ENCODE measurements at places on chromosomes 4 and X.

DNA sequence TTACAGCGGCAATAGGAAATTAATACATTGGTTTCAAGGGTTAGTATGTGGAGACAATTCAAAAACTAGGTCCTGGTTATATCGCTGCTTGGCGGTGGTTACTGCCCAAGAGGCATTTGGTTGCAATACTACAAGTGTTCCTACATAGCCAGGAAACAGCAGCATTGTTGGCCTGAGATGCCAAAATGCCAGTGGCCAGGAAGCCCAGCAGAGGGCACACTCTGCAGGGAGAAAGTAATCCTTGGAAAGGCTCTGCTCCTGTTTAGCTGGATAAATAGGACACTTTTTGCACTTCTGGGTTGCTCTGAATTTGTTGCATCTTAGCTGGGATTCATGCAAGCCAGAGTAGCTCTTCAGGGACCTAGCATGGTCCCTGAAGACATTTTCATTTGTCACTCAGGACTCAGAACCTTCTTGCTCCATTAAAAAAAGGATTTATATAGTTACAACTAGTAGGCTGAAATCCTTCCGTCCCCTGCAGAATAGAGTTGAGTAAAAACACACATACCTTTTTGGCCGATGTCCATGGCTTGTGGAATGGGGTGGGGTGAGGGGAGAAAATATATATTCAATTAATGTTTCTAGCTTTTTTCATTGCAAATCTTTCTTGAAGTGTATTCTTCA lies 8.1 kb upstream of the GPR119 start:
- H3K27me3 ChIP-seq, result peaks cover 40% of the 10 kb centered on the region
- no peak for DNase-seq
- H3K4me1 ChIP-seq, result no peaks in the 10 kb centered on the region
- H3K4me3 ChIP-seq, result no peak overlapping the region

GRCh38 chr4:57501720-57502119 lies 391.5 kb upstream of the IGFBP7 start:
- peak; percentile 44 for DNase-seq
- H3K27me3 ChIP-seq, result no peaks in the 10 kb centered on the region
- H3K4me3 ChIP-seq, result no peak overlapping the region
- peak overlapping the region; percentile 81 for H3K27ac ChIP-seq
- peaks cover 65% of the 10 kb centered on the region for H3K4me1 ChIP-seq

DNA sequence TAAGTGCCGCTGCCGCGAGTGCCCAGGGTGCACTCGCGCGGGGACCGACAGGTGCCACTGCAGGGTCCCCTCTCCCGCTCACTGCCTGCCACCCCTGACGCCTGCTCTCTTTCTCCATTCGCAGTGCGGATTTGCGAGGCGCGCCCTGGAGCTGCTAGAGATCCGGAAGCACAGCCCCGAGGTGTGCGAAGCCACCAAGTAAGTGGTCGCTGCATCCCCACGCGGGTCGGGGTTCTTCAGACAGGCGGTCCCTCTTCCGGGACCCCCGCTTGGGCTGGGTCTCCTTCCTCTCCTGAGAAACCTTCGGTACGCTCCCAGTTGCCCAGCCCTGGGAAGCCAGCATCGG lies 547 bp downstream of the GUCY1A1 start:
- no peaks in the 10 kb centered on the region for H3K27me3 ChIP-seq
- H3K4me1 ChIP-seq, result peaks cover 60% of the 10 kb centered on the region
- H3K36me3 ChIP-seq, result no peaks in the 10 kb centered on the region

GRCh38 chrX:78658414-78658813 lies 714 bp downstream of the RTL3 start:
- no peak for DNase-seq
- H3K27me3 ChIP-seq, result no peaks in the 10 kb centered on the region
- H3K27ac ChIP-seq, result no peak overlapping the region

- H3K27ac ChIP-seq, result no peak overlapping the region
- no peak for DNase-seq
- no peak overlapping the region for H3K4me3 ChIP-seq
- H3K36me3 ChIP-seq, result no peaks in the 10 kb centered on the region
- H3K27me3 ChIP-seq, result peaks cover 7% of the 10 kb centered on the region
These were observed 42.3 kb upstream of the LNX1 start for GRCh38 chr4:53633608-53634007.

DNA sequence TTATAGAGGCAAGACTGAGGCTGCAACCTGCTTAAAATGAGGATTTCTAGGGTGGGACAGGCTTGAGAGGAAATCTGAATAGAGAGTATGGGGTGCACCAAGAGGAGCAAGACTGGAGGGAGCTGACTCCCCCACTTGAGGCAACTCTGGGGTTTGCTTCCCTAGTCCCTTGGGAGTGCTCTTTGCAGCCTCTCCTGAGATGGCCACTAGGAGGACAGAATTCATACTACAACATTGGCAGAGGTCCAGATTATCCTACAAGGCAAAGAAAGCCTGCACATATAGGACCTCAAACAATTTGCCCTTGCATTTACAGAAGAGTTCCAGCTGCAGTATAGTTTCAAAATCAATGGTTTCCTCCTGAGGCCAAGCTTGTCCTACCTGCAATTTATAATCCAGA lies 830.9 kb downstream of the TECRL start:
- no peaks in the 10 kb centered on the region for H3K36me3 ChIP-seq
- no peak overlapping the region for H3K27ac ChIP-seq
- no peak overlapping the region for H3K4me3 ChIP-seq
- DNase-seq, result no peak
- peaks cover 2% of the 10 kb centered on the region for H3K4me1 ChIP-seq
- no peaks in the 10 kb centered on the region for H3K27me3 ChIP-seq

DNA sequence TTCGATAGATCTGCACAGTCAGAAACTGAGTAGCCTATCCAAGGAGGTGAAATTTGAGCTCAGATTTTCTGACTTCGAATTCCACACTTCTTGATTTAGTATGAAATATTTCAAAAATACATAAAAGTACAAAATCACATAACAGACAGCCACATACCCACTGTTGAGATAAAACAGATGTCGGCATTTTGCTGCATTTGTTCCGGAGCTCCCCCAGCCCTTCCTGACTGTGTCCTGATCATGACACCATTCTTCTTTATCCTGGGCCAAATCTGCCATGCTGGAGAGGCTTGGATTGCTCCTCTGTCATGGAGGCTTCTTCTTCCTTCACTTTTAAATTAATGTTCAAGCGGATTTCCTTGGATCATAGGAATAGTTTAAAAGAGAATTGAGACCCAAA lies 124.2 kb upstream of the RBPJ start:
- DNase-seq, result no peak
- H3K4me1 ChIP-seq, result peaks cover 20% of the 10 kb centered on the region
- peaks cover 11% of the 10 kb centered on the region for H3K27me3 ChIP-seq
- peak overlapping the region; percentile 5 for H3K27ac ChIP-seq
- no peaks in the 10 kb centered on the region for H3K36me3 ChIP-seq

DNA sequence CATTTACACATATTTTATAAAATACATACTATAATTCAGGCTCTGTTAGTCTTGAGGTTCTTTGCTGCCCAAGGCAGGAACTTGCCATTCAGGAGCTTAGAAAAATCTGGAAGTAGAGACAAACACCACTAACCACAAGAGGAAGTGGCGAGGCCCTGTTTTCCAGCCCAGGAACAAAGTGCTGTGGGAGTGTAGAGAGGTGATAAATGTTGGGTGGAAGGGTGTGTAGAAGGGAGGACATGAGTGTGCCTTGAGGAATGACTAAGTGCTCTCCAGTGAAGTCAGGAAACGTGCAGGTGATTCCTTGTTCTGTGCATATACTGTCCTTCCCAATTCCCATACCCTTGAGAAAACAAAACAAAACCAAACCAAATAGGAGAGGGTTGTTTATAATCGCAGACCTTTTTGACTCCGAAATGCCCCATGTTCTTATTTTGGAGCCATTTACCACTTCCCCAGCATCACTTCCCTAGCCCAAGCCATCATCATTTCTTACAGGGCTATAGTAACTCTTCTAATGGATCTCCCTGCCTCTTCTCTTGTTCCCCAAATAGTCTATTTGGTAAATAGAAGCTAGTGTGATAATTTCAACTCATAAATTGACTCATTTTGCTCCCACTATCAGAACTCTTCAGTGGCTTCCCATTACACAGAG lies 83.2 kb downstream of the GPAT3 start:
- H3K27me3 ChIP-seq, result no peaks in the 10 kb centered on the region
- H3K4me3 ChIP-seq, result no peak overlapping the region

GRCh38 chr4:156391325-156391653 lies 437.6 kb upstream of the CTSO start:
- DNase-seq, result no peak
- peaks cover 2% of the 10 kb centered on the region for H3K36me3 ChIP-seq
- H3K27ac ChIP-seq, result no peak overlapping the region
- H3K4me1 ChIP-seq, result no peaks in the 10 kb centered on the region
- H3K4me3 ChIP-seq, result no peak overlapping the region

GRCh38 chr4:95821867-95822266 lies 18.0 kb upstream of the PDHA2 start:
- no peak overlapping the region for H3K4me3 ChIP-seq
- no peak overlapping the region for H3K27ac ChIP-seq
- no peaks in the 10 kb centered on the region for H3K36me3 ChIP-seq
- no peaks in the 10 kb centered on the region for H3K4me1 ChIP-seq
- H3K27me3 ChIP-seq, result no peaks in the 10 kb centered on the region

DNA sequence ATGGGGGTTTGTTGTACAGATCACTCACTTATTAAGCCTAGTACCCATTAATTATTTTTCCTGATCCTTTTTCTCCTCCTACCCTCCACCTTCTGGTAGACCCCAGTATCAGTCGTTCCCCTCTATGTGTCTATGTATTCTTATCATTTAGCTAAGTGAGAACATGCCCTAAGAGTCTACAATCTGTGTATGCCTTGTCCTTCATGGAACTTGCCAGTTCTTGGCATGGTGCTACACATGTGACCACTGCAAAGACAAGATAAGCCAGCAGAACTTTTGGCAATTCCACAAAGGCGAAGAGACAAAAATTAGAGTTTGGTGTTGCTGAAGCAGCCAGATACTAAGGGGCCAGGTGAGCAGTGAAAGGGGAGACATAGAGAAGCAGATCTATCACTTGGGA lies 101.3 kb downstream of the CORIN start:
- no peaks in the 10 kb centered on the region for H3K4me1 ChIP-seq
- no peaks in the 10 kb centered on the region for H3K27me3 ChIP-seq
- no peak overlapping the region for H3K4me3 ChIP-seq
- H3K36me3 ChIP-seq, result no peaks in the 10 kb centered on the region
- no peak for DNase-seq

DNA sequence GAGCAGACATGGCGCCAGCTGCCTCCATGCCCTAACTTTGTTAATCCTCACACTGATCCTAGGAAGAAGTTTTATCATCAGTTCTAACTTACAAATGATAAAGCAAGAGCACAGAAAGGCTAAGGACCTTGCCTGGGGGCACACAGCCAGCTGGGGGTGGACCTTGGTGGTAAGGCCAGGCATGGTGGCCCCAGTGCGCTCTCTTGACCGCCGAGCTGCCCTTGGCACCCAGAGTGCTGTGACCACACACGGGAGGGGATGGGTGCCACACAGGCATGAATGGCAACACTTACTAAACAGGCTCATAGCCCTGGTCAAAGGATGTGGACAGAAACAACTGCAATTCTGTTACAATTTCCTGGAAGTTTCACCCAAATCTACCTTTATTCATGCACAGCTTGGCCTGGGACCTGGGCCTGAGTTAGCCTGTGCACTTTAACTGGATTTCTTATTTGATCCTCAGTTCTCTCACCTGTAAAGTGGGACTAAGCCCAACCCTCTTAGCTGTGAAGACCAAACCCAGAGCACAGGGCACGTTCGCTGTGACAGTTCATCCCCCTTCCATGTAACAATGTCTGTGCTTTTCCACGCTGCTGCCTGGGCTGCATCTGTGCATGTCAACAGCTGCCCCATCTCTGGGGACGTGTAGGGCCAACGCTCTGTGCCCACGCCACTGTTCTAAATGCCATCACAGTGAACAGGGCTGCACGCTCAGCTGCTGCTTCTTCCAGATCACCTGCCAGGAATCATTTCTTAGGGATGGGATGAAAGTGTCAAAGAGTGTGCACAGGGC lies 44.8 kb downstream of the ACOX3 start:
- DNase-seq, result no peak
- H3K4me1 ChIP-seq, result peaks cover 11% of the 10 kb centered on the region
- H3K27me3 ChIP-seq, result no peaks in the 10 kb centered on the region
- H3K4me3 ChIP-seq, result no peak overlapping the region
- peaks cover 35% of the 10 kb centered on the region for H3K36me3 ChIP-seq
- no peak overlapping the region for H3K27ac ChIP-seq

DNA sequence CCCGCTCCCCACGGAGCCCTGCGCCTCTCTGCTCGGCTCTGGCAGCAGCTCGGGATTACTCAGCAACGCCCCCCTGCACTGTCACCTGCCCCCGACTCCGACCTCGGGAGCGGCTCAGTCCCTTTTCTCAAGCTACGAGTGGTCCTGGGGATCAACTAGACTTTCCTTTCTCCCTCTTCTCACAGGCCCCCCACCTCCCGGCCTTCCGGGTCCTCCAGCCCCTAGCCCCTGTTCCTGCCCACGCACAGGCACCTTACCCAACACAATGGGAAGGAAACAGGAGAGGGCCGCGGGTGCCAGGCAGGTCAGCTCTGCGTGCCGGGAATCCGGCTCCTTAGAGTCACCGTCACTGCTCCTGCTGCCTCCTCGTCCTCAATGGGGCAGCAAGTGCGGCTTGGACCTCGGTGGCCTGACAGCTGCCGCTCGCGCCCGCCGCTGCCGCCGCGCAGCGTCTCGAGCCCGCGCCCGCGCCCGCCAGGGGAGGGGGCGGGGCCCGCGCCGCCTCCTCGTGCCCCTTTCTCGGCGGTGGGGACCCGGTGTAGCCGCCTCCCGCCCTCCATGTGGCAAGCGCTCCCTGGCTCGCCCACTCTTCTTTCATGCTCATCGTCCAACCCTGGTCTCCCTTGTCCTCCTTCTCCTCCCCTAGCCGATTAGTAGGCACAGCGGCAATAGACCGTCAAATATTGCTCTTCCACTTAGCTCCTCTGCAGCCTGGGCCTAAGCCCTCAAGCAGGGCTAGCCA lies at the start of gene RAB9B:
TSS of gene RAB9B (minus strand) at position 455 of the 742 bp plus-strand sequence. CDS start 6,473 bp downstream, outside the sequence.
- H3K4me3 ChIP-seq, result peak within 1 kb of the TSS; percentile 82
- no peaks in the 10 kb centered on the region for H3K36me3 ChIP-seq
- DNase-seq, result peak; percentile 34
- no peaks in the 10 kb centered on the region for H3K4me1 ChIP-seq
- peaks cover 37% of the 10 kb centered on the region for H3K27me3 ChIP-seq
- no peak within 1 kb of the TSS for H3K27ac ChIP-seq

DNA sequence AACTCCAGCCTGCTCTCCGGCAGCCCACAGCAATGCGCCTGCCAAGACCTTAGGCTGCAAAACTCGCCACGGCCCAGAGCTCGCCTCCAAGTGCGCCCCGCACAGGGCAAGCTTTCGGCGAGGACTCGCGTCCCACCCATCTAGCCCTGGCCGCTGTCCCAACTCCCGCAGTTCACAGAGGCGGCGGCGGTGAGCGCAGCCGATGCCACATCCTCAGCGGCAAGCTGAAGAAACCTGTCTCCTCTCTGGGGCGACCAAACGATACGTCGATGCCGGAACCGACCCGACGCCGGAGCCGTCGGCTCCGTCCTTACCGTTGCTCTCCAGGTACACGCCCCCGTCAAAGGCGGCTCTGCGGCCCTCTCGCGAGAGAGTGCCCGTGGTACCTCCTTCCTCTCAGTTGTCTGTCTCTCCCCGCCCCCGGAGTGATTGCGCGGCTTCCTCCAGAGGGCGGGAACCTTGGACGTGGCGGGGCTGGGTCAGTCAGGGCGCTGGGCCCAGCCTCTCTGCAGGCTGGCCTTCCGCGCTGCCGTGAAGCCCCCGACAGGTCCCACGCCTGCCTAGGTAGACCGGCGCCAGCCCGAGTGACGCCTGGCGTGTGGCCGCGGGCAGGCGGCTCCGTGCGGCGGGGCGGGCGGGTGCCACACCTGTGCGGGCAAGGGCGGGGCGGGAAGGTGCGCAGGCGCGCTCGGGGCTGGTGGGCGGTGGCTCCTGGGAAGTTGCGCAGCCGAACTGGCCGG lies 380 bp upstream of the RAB33B start:
- peak; percentile 90 for DNase-seq
- peaks cover 18% of the 10 kb centered on the region for H3K36me3 ChIP-seq
- H3K27me3 ChIP-seq, result no peaks in the 10 kb centered on the region
- peaks cover 57% of the 10 kb centered on the region for H3K4me1 ChIP-seq
- peak overlapping the region; percentile 93 for H3K4me3 ChIP-seq
